H9 (cell line): ENCODE measurements at places on chromosomes 16 and 17.
A peak's percentile ranks its signal among the peaks of the same experiment; 100 is the strongest.

- no peak for DNase-seq
These were observed 15.4 kb upstream of the MYO18A start for GRCh38 chr17:29195465-29196081.

GRCh38 chr16:88851616-88852015, 5.1 kb downstream of the GALNS start:
- no peak for DNase-seq

- no peak for DNase-seq
These were observed 13.2 kb downstream of the B3GNT9 start for GRCh38 chr16:67137605-67138004.

- DNase-seq: peak; percentile 83
These were observed 43.2 kb downstream of the RPH3AL start for GRCh38 chr17:309361-309888.

GRCh38 chr16:52557236-52557635, 10.3 kb upstream of the TOX3 start:
- no peak for DNase-seq

DNA sequence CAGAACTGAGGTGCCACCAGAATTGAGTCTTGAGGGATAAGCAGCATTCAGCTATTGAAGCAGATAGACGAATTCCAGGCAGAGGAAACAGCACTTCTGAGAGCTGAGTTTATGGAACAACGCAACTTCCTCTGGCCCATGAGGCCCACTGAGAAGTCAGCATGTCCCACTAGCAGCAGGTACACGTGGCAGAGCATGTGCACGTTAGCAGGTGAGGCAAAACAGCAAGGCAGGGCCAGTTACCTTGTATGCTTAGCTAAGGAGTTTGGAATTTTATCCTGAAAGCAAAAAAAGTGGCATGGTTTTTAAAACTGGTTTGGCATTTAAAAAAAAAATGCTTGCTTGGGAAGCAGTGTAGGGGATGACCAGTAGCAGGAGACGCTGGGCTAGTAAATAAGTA, 305.6 kb downstream of the CPPED1 start:
- no peak for DNase-seq

DNA sequence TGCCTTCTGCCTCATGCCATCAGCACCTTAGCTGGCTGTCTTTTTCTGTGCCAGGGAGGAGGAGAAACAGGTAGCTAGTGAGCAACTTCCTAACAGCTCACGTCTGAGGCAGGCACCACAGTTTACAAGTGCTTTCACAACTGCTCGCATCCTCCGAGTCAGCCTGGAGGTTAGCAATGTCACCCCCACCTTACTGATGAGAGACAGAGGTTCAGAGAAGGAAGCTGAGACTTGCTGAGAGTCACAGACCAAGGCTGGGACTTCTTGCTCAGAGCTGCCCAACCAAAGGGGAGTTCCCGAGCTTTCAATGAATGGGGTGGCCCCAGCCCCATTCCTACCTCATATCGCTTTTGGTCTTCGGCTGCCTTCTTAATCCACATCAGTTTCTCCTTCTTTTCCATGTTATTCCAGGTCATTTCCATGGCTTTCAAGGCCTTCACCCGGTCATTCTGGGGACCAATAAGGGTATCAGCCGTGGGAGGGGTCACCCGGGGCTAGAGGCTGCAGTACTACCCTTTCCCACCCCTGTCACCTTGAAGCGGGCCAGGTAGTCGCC, 9.6 kb downstream of the UBTF start:
- DNase-seq: no peak

DNA sequence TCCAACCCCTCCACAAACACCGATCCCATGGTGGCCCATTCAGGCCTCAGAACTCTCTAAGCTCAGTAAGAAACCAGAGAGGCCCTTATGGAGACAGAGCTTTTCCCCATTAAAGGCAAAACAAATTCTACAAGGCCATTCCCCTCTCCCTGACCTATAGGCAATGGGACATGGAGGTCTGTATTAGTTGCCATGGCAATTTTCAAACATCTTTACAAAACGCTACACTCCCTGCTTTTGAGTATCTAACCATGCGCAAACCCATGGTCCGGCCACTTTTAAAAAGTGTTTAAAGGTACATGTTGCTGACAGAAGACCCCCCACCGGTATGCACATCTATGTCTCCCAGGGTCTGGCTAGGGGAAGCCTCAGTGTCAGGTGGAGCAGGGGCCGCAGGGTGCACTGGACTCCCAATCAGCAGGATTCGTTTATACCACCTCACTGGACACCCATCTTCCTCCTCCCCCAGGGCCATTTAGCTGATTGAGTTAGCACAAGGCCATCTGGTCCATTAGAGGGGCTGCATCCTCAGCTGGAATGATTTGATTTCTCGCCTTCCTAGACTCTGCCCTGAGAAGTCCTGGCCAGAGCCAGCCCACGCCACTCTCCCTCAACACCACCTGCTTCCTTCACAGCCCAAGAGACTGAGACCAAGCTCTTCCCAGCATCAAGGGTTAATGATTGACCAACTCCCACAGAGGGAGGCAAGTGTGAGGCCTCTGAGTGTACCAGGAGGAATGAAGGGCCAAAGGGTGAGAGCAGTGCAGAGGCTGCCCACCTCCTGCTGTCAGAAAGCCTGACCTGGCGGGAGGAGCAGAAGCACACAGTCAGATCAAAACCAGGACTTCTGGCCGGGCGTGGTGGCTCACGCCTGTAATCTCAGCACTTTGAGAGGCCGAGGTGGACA, 10.9 kb downstream of the ACLY start:
- no peak for DNase-seq

DNA sequence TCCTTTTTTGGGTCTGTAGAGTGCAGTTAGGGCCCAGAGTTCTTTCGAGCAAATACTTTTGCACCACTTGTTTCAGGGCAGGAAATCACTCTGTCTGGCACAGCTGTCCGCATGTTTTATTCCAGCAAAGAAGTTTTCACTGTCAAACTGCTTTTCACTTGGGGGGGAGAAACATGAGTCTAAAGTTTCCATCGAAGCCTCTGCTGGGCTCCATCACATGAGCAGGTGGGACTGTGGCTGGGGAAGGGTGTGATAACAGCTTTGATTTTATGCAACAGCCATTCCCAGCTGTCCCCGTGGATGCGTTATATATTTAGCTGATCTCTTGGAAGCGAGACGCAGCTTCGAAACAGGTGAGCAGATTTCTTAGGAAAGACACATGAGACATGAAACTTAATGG, 288.6 kb downstream of the SNX29 start:
- DNase-seq: no peak

GRCh38 chr16:85908444-85908843, 9.5 kb downstream of the IRF8 start:
- DNase-seq: no peak

GRCh38 chr17:79024901-79025737, 1.1 kb downstream of the C1QTNF1 start:
- DNase-seq: no peak

DNA sequence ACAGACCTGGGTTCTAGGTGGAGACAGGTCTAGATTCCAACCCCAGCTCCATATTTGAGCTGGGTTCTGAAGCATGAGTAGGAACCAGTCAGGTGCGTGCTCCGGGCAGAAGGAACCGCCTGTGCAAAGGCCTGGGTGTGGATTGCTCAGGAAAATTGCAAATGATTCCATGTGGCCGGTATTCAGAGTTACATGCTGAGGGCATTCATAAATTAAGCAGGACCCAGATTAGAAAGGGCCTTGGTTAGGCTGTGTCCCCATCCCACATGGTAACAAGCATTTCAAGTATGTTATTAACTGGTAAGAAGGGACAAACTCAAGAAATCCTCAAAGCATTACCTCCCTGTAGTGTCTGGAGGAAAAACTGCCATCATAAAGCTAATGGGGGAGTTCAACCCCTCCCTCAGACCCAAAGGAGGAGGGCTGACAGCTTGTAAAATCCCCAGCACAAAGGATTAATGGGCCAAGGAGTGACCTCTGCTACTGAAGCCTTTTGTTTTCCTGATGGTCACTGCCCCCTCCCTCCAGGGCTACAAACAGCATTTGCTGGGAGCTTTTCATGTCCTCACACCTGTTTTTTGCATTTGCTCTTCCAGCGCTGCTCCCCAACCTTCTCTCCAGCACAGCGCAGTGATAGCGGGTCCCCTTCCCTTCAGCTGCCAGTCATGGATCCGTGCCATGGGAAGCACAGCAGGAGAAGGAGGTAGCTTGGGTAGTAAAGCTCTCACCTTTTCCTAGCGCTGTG, 218.0 kb downstream of the C16orf95 start:
- DNase-seq: no peak

DNA sequence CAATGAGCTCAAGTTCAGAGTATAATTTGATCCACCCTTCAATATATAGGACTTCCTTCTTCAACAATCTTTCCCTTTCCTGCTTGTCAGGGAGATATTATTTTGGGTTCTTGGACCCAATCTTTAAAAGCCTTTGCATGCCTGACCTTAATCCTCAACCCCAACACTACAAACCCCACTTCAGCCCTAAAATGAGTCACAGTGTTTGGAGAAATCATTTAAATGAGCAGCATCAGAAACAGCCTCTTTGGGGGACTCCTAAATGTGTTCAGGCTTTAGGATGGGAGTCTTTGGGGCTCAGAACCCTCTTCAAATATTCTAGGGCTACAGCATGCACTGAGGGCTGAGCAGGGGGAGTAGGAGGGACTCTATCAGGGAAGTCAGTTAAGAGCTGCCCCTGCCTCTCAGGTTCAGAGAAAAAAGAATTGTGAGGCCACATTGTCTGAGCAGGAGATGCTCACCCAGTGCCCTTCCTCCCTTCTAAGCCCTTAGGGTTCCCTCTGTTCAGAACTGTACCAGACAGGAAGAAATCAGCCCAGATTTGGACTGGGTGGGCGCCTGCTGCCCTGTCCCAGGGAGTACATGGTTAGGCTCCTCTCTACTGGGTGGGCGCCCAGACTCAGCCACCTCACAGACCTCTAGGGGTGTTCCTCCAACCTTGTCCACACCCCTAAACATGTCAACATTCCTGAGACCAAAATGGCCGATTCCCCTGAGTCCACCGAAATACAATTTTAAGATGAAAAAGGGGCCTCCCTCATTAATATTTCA, 5.0 kb downstream of the NEUROD2 start:
- DNase-seq: no peak

GRCh38 chr17:49252148-49252695, 21.6 kb upstream of the PHOSPHO1 start:
- no peak for DNase-seq

DNA sequence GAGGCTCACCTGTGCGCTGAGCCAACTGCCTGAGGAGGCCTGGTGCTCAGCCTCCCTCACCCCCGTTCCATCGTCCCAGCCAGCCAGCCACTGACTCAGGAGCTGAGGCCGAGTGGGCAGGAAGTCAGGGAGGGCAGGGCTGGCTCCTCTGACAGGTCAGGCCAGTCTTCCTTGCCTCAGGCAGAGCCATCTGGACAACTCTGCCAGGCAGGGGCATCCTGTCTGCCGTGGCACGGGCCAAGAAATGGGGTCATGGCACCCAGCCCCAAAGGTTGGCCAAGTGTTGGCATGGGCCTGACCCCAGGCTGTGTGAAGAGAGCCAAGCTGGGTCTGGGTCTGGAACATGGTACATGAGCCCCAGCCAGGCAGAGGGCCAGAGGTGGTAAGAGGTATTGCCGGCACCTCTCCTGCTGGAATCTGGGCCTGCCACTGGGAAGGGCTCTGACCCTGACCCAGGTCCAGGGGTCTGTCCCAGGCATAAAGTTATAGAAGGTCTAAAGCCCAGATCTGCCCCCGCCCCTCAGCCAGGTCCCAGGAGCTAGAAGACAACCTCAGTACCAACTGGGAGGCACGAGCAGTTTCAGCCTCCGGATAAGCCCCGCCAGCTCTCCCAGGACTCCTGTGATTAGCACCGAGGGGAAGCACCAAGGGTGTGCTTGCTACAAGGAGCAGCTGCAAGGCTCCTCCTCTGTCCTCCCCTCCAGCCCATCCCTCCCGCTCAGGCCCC, 2.5 kb upstream of the VASN start:
- no peak for DNase-seq

- no peak for DNase-seq
These were observed 62.3 kb downstream of the GSG1L start for GRCh38 chr16:28001184-28001583.

DNA sequence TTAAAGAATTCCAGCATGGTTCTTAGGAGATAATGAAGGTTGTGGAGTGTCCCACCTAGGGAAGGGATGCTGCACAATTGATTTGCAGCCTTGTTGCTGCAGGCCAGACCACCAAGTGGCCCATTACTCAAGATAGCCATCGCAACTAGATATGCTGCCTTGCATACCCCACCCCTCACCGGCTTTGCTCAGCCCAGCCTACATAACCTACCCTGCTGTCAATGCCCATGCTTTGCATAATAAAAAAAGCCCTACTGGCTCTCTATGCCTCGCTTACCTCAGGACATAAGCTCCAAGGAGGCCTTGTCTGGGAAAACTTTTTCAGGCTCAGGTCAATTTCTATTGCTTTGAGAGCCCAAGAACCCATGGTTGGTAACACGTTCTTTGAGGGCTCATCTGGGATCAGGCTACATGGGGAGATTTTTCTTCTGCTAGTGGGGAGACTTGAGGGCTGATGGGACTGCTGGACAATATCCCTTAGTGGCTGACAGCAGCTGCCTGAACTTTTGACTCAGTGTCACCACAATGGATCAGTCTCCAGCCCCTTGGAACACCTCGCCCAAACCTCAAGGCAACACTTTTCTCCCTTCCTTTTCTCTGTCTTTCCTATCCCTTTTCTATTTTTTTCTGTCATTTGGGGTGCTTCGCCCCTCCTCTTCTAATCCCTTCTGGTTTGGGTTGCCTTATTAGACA, 38.3 kb downstream of the SCPEP1 start:
- DNase-seq: peak; percentile 63

GRCh38 chr16:2429771-2430663, 770 bp downstream of the CCNF start:
- DNase-seq: no peak

GRCh38 chr17:34703533-34703932, 124.2 kb downstream of the TMEM132E start:
- DNase-seq: peak; percentile 76

DNA sequence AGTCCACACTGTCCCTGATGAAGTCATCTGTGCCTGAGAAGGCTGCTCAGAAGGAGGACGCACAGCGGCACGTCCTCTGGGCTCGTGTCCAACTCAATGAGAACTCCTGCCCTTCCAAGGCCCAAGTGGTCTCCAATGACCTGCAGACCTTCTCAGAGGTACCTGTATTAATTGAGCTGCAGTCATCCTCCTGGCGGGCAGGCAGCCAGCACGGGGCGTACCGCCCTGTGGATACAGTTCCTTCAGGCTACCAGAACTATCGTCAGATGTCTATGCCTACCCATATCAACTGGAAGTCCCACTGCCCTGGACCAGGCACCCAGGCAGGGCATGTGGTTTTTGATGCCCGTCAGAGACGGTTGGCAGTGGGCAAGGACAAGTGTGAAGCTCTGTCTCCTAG, 2.9 kb upstream of the TMEM102 start:
- DNase-seq: no peak

- DNase-seq: no peak
These were observed 37.1 kb downstream of the DNAH2 start for GRCh38 chr17:7754656-7755055.
